GOT3 (cell line): ENCODE measurements at places on chromosomes 3 and 15.

DNA sequence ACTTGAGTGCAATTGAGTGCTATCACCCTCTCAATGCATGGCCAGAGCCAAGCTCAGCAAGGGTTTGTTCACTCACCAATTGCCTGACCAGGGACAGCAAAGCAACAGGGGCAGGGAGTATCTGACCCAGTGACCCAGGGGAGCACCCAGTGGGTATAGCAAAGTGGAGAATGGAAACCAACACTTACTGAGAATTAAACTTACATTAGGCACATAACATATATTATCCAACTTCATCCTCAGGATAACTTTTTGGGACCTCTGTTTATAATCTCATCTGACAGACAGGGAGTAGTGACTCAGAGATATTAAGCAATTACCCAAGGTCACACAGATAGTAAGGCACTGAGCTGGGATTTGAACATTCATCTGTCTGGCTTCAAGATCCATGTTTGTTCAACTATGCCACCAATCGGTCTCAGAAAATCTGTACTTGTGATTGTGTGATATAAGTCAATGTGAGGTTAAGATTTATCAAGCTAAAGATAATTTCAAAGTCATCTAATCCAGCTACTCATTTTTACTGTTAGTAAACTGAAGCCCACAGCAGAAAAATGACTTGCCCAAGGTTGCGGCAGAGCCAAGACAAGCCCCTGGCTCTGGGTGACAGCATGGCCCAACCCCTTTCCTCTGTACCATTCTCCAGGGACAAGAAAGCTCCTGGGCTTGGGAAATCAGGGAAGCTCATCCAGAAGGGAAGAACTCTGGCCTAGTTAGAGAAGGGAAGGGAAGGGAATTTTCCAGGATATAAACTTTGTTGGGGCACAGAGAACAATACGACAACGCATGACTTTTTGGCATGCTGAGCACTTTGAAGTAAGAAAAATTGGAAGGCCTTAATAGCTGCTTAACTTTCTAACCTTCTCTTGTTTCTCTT is 138.0 kb upstream of the SMAD3 start:
- DNase-seq = no peak

DNA sequence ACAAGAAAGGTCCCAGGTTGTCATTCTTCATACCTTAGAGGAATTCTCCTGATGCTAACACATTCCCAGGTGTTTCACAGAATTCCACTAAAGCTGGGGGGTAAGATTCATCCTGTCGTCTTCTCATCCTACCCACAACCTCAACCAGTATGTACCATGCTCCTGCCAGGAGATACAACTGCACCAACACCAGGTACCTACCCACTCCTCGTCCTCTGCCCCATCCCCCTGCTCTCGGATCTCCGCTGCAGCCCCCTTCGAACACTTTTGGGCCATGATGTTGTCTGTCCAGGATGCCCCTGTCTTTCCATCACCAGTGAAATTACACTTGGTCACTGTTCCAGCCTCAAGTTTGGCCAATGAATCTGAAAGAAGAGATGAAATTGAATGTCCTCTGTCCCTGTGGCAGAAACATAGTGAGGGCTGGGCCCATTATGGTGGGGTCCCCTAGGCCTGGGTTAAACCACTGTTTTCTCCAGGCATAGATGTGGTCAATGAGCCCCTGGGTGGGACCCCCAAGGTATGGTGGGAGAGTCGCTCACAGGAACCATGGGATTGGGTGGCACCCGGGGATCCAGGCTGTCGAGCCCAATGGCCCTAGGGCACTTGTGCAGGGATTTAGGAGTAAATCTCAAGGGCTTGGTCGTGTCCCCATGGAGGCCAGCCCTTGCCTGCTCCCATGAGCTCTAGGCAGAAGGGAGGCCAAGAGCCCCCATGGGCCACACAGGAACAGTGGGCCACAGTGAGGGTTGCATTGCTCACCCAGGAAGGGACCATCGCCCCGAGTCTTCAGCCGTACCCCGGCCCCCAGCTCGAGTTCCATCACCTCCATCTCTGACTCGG is 9.4 kb upstream of the AP3S2 start:
- no peak for DNase-seq

- no peak for DNase-seq
Measured at GRCh38 chr3:126849768-126850167, 133.1 kb upstream of the PLXNA1 start.

- DNase-seq = no peak
Measured at GRCh38 chr15:56871185-56871584, 47.3 kb upstream of the TCF12 start.

DNA sequence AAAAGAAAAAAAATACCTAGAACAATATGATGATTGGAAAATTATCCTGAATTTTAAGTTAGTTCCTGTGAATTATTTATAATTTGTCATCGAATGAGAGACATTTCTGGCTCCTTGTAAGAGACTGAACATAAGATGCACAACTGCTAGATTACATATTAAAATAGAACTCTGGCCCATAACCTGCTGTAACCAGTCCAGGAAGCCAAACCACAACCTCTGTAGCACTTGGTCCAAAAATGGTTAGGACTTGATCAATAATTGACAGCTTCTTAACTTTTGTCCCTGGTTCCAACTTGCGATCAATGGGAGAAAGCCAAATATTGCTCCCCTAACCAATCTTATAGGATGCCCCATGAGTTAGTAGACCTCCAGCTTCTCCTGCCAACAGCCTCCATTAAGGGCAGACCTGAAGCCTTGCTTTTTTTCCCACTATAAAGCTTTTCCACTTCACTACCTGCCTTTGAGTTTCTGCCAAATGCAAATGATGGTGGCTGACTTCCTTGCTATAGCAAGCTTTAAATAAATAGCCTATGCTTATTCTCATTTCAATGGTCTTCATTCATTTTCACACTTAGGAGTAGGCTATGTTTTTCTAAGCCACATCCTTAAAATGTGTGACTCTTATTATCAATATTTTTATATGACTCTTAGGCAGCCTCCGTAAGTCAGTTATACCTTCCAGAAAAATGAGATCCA is 224.0 kb upstream of the ARHGEF26 start:
- DNase-seq = no peak

- no peak for DNase-seq
Measured at GRCh38 chr3:12939137-12939536, 97.8 kb upstream of the RPL32 start.

- no peak for DNase-seq
Measured at GRCh38 chr3:138135146-138135832, 3.1 kb upstream of the A4GNT start.

GRCh38 chr3:194871864-194872668 is 186.4 kb downstream of the FAM43A start:
- no peak for DNase-seq

- DNase-seq = no peak
Measured at GRCh38 chr3:129449279-129450115, 9.5 kb downstream of the IFT122 start.

GRCh38 chr3:177992993-177993970 is 543.0 kb upstream of the KCNMB2 start:
- no peak for DNase-seq

DNA sequence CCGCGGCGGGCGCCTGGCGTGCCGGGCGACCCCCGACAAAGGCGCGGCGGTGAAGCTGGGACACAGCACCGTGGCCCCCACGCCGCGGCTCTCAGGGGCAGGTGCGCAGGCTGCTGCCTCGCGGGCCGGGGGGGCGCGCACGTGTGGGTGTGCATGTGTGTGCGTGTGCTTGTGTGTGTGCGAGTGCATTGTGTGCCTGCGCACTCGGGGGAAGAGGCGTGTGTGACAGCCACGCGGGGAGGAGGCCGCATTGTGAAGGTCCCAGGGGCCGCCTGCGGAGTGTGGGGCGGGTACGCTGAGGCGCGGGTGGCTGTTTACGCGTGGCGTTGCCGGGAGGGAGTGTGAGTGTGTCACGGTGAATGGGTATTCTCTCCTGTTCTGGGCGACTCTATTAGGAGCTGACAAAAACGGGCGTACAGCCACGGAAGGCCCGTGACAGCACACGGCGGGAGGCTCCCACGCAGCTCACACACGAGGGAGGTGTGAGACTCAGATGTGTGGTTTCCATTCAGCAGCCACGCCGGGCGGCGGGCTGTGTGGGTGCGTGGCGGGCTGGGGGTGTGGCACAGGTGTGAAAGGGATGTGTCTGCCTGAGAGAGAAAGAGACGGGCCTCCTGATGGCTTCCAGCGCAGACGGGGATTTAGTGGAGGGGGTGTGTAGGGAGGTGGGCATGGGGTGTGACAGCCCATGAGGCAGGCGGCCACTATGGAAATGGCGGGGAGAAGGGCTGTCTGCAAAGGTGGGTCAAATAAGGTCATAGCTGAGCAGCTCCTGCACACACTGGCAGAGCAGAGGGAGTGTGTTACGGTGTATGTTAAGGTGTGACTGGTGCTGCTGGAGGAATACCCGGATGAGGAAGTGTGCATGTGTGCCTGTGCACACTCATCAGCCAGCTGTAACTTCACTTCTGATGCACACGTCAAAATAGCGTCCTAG is 750 bp downstream of the PODXL2 start:
- DNase-seq = no peak

- DNase-seq = no peak
Measured at GRCh38 chr15:44591326-44591725, 54.4 kb downstream of the EIF3J start.

DNA sequence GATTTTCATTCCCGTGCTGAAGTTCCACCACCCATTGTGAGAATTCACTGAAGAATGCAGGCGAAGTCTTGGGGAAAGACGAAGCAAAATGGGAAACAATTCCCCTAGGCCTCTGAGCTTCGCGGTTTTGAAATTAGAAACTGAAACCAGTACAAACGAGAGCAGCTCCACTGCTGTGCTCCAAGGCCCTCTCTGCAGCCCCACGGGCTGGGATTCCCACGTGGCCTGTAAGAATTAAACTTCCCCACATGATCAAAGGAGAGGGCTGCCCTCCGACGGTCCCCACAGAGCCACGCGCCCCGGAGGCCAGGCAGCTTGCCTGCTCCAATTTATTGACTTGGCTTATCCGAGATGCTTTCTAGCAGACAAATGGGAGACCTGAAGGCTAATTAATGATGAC is 144.0 kb downstream of the GREM1 start:
- peak; percentile 37 for DNase-seq

DNA sequence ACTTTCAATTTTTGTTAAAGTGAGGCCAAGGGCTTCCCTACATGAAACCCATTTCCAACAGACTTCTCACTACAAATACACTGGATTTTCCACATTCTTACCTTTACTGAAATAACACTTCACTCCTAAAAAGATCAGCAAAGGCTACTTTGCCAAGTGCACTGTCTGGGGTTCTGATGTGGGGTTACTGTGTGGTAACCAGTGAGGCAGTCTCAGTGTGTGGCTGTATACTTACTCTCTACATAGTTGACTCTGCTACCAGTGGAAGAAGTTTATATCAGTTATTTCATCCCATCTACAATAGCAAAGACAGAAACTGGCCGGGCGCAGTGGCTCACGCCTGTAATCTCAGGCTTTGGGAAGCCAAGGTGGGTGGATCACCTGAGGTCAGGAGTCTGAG is 5.6 kb downstream of the WDR82 start:
- DNase-seq = no peak

DNA sequence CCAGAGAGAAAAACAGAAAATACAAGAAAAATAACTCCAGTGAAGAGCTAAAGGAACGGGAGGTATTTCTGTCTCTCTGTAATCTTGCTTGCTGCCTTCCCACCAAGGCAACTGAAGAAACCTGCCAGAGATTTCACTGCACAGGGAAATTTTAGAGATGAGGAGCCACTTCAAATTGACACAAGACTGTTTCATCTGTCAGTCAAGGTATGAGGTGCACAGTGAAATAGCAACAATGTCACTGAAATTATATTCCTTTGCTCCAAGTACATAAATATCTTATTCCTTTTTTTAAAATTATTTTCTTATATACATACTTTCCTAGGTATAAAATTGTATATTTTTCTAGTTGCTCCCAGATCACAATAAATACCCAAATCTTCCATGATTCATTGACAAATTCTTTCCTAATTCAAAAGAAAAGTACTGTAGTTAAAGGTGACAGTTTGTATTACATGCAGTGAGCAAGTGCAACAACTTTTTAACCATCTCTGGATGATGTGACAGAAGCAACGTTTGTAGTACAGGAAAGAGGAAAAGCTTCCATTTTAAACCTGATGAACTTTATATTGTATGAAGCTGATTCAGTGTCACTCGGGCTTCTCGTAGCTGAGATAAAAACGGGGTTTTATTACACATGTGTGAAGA is 563.4 kb downstream of the TUSC7 start:
- no peak for DNase-seq

GRCh38 chr15:87805117-87805820 is 451.3 kb downstream of the NTRK3 start:
- DNase-seq = no peak

DNA sequence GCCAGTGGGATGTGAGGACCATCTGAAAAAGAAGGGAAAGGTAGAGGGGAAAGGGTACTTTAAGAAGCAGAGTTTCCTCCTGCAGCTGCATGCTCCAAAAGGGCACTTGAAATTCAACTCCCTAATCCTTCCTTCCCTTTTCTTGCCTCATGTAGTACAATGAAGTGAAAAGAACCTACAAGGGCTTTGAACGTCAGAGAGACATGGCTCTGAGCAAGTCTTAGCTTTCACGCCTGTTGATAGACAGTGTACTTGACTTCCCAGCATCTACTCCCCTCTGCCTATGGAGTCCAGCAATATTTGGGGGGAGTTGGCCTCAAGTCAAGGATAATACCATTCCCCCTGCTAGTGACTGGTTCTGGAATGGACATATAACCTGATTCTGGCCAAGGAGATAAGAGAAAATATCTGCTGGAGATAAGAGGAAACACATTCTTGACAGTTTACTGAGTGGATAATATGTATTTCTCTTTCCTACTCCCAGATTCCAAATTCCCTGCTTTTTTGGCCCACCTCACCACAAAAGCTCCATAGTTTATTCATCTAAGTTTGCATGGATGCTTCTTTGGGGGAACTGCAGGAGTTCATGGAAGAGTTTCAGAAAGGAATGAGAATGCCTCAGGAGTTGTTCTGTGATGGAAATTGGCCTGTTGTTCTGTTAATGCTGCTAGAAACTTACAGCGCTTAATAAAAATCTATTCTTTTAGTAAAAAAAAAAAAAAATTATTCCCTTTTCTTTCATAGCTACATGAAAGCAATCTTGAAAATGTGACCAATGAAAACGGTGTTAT is 193.0 kb upstream of the TPM1 start:
- DNase-seq = no peak

GRCh38 chr15:42772144-42772543 is 35.2 kb upstream of the CDAN1 start:
- no peak for DNase-seq

- DNase-seq = no peak
Measured at GRCh38 chr3:4531478-4532025, 38.4 kb downstream of the ITPR1 start.
